HS-27A (cell line): ENCODE measurements at places on chromosomes 12 and 14.

GRCh38 chr12:126210026-126210425 lies 1144.8 kb downstream of the AACS start:
- DNase-seq: no peak

DNA sequence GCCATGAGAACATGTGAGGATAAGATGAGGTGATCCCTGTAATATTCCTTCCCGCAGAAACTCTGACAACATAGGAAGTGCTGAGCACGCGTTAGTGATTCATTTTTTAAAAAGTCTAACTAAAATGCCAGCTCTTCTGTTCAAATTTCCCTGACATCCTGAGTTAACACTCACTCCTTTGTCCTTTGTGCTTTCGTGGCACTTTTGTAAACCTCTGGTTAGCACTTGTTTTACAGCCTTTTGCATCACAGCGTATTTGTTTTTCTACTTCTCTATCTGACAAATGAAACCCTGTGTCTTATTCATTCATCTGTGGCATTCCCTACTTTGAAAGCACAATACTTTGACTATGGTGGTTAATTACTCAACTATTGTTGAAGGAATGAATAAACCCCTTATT lies 313.6 kb downstream of the NUAK1 start:
- DNase-seq: no peak

DNA sequence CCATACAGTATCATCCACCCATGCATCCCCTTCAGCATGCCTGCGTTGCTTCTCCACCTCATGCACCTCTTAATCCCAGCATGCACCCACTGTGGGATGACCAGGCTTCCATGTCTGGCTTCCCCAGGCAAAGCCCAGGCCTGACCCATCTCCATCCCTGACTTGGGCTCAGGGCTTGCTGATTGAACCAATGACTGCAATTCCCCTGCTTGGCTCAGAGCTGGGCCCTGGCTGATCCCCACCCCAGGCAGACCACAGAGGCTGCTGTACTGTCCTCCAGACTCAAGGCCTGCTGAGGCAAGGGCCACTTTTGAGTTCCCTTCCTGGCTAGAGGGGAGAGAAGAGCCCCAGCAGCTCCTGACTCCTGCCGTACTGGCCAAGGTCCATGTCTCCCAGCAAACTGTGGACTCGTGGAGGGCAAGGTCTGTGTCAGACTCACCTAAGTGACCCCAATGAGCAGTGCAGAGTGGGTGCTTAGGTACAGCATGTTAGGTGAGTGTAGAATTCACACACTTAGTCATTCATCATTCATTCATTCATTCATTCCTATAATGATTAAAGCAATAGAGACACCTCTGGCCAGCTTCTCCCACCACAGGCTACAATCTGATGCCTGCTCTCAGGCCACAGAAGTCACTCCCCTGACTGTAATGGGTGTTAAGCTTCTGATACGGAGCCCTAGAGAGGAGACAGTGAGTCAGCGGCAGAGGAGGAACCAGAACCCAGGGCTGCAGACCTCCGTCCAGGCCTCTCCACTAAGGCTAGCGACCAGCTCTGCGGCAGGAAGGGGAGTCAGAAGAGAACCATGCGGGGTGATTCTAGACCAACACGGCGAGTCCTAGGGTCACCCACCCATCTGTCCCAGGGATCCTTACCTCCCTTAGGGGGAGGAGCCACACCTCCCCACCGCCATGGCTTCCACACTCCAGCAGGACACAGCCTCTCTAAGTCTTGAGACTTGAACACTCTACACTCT lies 2.9 kb downstream of the BEGAIN start:
- no peak for DNase-seq

DNA sequence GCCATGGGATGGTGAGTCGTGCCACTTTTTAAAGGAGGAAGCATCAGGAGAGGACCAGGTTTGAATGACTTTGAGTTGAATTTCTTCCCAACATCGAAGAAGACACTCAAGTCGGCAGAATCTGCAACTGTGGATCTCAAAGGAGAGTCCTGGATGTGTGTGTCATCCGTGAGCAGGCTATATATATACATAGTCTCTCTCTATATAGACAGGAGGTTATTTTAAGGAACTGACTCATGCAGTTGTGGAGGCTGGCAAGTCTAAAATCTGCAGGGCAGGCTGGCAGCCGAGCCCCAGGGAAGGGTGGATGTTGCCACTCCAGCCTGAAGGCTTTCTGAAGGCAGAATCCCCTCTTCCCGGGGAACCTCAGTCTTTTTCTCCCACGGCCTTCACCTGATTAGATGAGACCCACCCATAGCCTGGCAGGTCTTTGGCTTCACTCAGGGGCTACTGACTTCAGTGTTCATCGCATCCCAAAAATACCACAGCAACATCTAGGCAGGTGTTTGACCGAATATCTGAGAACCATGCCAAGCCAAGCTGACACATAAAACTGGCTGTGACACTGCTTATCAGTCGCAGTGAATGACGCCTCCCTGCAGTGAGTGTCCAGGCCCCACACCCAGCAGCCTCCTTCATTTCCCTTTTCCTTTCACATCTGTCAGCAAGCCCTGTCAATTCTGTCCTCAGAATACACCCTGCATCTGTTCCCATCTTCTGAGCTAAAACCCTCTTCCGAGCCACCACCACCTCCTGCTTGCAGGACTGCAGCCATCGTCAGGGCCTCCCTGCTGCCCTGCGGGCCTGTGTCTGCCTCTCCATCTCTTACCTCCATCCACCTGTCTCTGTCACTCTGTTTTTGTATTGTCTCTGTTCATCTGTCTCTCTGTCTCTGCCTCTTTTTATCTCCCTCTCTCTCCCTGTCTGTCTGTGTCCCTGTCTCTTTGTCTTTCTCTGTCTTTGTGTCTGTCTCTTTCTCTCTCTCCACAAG lies 54.0 kb downstream of the ZNF664 start:
- peak; percentile 5 for DNase-seq

DNA sequence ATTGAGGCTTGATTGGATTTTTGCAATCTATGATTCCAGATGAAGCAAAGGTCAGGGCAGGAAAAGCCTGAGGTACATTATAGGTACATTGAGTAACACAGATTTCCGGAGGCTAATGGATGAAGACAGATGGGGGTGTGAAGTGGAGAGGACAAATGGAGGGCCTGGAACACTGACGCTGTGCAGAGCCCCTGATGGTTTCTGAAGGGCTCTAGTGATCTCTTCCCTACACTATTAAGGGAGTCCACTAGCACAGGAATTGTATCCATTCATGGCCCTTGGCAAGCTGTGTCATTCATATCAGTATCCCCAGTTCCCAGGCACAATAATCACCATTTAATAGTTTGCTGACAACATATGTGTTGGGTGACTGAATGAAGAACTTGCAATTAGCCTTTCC lies 284.8 kb downstream of the ITPR2 start:
- no peak for DNase-seq

GRCh38 chr14:58353516-58354299 lies 42.0 kb upstream of the TOMM20L start:
- DNase-seq: no peak
